IPS DF 19.7 (cell line): ENCODE measurements at places on chromosomes 5 and 9.

- DNase-seq, result no peak
These were observed 564.8 kb upstream of the CLINT1 start for GRCh38 chr5:158423623-158424200.

- no peak for DNase-seq
These were observed 126.0 kb downstream of the FOXD1 start for GRCh38 chr5:73322437-73323076.

GRCh38 chr9:136650648-136651047 is 12.1 kb upstream of the EGFL7 start:
- no peak for DNase-seq

DNA sequence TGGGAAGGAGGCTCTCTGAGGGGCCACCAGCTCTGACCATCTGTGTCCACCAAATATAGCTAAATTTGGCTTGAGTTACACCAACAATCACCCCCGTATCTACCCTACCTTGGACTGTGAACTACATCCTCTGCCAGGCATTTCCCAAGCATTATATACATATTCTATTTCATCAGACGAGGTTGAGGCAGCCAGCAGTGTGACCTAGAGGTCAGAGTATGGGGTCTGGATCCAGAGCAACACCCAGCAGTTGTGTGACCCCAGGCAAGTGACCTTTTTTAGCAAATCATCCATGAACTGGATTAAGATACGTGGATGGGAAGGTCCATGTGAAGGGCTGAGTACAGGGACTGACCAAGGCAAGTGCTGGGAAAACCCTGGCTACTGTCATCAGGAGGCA is 180.6 kb downstream of the HSPA4 start:
- no peak for DNase-seq

DNA sequence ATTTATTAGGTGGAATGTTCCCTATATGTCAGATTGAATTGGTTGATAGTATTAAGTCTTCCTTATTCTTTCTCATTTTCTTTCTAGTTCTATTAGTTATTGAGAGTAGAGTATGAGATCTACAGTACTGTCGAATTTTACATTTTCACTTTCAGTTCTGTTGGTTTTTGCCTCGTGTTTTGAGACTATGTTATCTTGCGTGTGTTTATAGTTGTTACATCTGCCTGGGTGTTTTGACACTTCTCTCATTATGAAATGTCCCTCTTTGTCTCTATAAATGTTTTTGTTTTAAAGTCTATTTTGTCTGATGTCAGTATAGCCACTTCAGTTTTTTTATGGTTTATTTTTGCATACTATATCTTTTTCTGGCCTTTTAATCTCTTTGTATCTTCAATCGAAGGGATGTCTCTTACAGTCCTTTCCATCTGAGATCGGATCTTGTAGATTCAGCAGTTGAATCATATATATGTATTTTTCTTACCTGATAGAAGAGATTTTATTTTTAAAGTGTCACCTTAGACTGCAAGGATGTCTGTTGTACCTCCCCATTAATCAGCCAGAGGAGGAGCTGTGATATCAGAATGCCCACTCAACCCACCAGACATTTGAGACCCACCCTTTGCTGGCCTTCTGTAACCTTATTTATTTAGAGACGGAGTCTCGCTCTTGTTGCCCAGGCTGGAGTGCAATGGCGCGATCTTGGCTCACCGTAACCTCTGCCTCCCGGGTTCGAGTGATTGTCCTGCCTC is 20.7 kb downstream of the EHMT1 start:
- DNase-seq, result no peak

DNA sequence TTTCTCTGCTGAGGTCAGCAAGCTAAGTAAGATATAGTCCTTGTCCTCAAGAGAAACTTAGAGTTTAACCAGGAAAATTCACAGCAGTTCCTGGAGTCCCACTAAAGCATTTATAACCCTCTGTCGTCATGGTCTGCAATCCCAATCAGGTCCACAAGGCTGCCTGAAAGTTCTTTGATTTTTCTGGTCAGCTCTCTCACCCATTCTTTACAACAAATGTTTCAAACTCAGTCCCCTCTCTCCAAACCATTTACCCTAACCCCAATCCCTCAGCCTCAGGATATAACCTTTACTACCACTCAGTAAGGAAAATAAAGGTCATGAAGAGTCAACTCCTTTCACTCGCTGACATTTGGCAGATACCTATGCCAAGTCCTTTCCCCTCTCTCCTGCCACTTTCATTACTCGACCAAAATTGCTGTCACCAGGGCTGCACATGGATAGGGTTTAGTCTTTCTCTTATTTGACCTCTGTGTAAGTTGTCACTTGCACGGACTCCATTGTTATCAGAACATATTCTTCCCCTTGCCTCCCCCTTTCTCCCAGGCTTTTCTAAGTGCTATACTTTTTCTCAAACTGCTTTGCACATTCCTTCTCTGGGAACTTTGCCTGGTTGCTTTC is 936.6 kb downstream of the NR2F1-AS1 start:
- no peak for DNase-seq
